GM20000 (cell line): ENCODE measurements at places on chromosomes 5 and 9.
A peak's percentile ranks its signal among the peaks of the same experiment; 100 is the strongest.

GRCh38 chr5:59517926-59518585 lies 375.5 kb downstream of the PDE4D start:
- no peak for DNase-seq

GRCh38 chr5:11128021-11128420 lies 367.0 kb upstream of the DAP start:
- DNase-seq: no peak

- no peak for DNase-seq
Observed at GRCh38 chr5:178232920-178233429, 373 bp upstream of the PHYKPL start.

- peak; percentile 25 for DNase-seq
Observed at GRCh38 chr5:103475629-103476240, 86.9 kb downstream of the NUDT12 start.

DNA sequence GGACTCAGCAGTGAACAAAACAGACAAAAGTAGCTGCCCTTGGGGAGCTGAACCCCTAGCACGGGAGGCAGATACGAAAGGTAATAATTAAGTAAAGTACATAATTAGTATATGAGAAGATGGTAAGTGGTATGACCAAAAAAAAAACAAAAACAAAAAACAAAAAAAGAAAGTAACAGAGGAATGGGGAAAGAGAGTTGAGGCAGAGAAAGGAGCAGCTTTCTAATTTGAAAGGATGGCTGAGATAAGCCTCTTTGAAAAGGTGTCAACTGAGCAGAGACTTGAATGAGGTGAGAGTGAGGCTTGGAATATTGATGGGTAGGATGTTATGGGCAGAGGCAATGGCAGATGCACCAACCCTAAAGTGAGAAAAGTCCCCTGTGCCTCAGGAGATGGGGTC lies 69.7 kb downstream of the CARTPT start:
- DNase-seq: no peak
